ENCODE measurements at places on chromosomes 16 and 17. TPM values are rescaled to one million over a fixed set of nuclear protein-coding genes. Genes with fewer than 3 reads are reported as not detected.

- no peak overlapping the region for H3K27ac ChIP-seq
- H3K27me3 ChIP-seq, result no peaks in the 10 kb centered on the region
- no peaks in the 10 kb centered on the region for H3K36me3 ChIP-seq
- no peak for DNase-seq
Measured at GRCh38 chr17:31428111-31428510, 36.6 kb downstream of the RAB11FIP4 start.

GRCh38 chr17:70582777-70583176, 413.4 kb downstream of the KCNJ2 start:
- no peaks in the 10 kb centered on the region for H3K36me3 ChIP-seq
- no peak overlapping the region for H3K27ac ChIP-seq
- DNase-seq, result no peak
- H3K4me1 ChIP-seq, result no peaks in the 10 kb centered on the region

RRAD gene
- 3.1 TPM for total RNA-seq

DNA sequence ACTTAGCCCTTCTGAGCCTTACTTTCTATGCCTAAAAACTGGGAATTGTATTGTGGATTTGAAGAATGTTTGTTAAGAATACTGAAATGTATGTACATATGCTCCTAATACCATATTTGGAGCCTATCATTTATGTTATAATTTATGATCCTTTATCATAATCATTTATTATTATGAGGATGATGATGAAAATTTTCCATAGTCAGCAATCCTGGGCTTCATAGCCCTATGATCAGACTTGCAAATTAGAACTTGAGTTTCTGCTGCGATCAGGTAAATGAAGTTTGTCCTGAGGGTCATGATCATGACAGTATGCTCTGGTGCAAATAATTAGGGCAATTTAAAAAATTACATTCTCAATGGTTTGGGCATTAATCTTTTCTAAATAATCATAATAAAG, 147.4 kb downstream of the CA10 start:
- H3K36me3 ChIP-seq, result no peaks in the 10 kb centered on the region
- no peak overlapping the region for H3K27ac ChIP-seq
- H3K4me1 ChIP-seq, result no peaks in the 10 kb centered on the region
- H3K27me3 ChIP-seq, result no peaks in the 10 kb centered on the region
- no peak overlapping the region for H3K4me3 ChIP-seq

DNA sequence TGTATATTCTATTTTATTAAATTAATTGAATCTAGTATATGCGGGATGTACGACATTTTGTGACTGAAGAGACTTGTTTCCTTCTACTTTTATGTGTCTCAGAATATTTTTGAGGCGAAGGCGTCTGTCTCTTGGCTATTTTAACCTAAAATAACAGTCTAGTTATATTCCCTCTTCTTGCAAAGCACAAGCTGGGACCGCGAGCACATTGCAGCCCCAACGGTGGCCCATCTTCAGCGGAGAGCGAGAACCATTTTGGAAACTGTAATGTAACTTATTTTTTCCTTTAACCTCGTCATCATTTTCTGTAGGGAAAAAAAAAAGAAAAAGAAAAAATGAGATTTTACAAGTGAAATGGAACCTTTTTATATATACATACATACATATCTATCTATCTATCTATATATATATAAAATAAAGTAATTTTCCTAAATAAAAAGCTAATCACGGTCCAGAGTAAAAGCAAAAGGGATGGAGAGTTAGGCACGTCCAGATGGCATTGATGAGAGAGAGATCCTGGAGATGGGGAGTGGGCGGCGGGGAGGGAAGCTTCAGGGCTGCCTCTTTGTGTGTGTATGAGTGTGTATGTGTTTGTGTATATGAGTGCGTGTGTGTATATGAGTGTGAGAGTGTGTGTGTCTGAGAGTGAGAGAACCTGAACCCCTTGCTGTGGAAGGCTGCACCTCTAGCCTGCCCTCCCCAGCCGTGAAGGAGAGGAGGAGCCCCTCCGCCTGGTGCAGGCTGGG, 7.5 kb upstream of the ABCC3 start:
- H3K36me3 ChIP-seq, result no peaks in the 10 kb centered on the region
- DNase-seq, result no peak
- H3K4me3 ChIP-seq, result no peak overlapping the region
- no peak overlapping the region for H3K27ac ChIP-seq
- H3K4me1 ChIP-seq, result no peaks in the 10 kb centered on the region

All from right lobe of liver (tissue), 6 donors.